Right cardiac atrium (tissue), 5 donors: ENCODE measurements at places on chromosomes 12 and 14.

DNA sequence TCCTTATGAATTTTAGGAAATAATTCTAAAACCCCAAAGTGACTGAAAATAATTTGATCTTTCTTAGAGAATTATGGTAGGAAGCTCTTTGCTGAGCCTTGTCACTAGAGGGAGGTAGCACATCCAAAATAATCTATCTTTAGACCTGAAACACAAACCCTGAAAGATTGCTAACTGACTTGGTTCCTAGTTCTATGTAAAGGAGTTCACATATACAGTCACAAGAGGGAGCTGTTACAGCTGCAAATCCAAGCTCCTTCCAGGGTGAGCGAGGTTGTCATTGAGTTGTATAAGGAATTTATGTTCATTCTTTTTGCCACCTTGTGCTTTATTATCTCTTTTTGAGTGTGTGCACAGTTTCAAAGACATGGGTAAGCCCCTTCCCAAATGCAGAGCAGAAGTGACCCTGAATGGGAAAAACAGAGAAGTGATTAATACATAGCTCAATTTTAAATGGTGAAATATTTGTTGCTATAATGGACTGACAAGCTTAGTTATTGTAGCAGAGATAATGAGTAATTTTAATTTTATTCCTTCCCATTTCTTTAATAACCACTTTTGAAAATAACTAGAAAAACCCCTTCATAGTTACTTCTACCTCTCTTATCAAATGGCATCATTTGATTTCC, 387.9 kb downstream of the DAD1 start:
- DNase-seq, result no peak

- no peak for DNase-seq
Observed at GRCh38 chr14:56046996-56047395, 71.2 kb upstream of the PELI2 start.

- DNase-seq, result no peak
Observed at GRCh38 chr12:29563071-29563470, 65.6 kb upstream of the OVCH1 start.

GRCh38 chr14:20302042-20302755, 3.6 kb downstream of the TTC5 start:
- DNase-seq, result no peak

DNA sequence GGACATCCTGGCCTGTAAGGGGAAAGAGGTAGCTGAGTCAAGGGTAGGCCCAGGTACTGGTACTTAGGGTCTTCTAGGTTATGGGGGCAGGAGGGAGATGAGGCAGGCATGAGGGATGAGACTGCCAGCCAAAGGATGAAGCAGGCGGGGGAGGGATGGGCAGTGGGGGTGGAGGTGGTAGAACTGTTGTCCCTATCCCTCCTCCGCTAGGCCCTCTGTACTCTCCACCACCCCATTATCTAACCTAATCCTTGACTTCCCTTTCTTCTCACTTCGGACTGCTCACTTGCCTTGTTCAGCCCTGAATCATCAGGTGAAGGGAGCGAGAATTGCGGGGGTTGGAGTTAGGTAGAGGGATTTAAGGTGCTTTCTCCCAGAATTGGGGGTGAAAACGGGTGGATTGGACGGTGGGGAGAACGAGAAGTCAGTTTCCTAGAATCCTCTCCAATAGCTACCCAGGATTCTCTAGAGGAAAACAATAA, 562 bp downstream of the PAN2 start:
- DNase-seq, result no peak

GRCh38 chr12:6768437-6768914, 2.3 kb downstream of the PTMS start:
- DNase-seq, result no peak

DNA sequence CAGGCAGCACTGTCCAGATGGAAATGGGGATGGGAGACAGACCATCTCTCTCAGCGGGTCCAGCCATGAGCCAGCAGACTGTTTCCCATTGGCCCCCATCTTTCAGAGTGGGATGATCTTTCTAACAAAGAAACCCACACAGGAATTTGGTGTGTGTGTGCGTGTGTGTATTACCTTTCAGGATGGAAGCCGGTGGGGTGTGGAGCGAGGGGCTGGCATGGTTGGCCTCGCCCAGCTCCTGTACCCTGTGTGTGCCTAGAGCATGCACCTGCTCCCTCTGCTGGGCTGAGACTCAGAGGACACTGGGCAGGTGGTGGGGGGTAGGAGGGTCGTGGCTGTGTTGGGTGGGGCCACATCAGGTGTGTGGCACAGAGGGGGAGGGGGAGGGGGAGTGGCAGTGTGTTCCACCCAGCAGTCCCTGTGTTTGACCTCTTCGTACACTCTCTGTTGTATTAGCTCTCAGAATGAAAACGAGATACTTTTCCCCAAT, 33.0 kb upstream of the TSPAN9 start:
- no peak for DNase-seq

DNA sequence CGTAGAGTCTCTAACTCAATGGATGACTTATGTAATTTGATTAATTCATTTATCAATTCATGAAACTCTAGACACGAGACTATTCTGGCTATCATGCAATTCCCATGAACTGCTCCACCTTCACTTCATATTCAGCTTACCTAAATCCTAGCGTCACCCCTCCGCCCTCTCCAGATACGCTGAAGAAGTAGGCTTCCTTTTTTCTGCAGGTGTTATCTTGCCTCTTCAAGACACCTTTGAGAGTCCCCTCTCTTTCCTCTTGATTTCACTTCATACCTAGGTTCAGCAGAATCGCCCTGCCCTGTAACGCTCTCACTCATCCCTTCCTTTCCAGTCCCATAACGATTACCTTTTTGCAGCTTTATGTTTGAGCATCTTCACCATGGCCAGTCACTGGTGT, 4.0 kb upstream of the RNASE4 start:
- DNase-seq, result no peak
